ENCODE measurements at places on chromosomes 5 and 9.

- DNase-seq, result no peak
These were observed 53.1 kb downstream of the TSPAN17 start for GRCh38 chr5:176700239-176700847.

GRCh38 chr5:58259685-58260152, 200.2 kb downstream of the PLK2 start:
- no peak for DNase-seq

- no peak for DNase-seq
These were observed 12.0 kb downstream of the IRX2 start for GRCh38 chr5:2739360-2740050.

GRCh38 chr9:19085295-19085694, 17.4 kb downstream of the HAUS6 start:
- DNase-seq, result no peak

Data from stimulated activated CD8-positive, alpha-beta memory T cell treated with anti-CD3 and anti-CD28 coated beads, Interleukin-15, amount 100 ng/mL, for 4 hours (primary cell).